CD4-positive, alpha-beta memory T cell (primary cell): ENCODE measurements at places on chromosomes 5 and 9. TPM values are rescaled to one million over a fixed set of nuclear protein-coding genes. Genes with fewer than 3 reads are reported as not detected.

DNA sequence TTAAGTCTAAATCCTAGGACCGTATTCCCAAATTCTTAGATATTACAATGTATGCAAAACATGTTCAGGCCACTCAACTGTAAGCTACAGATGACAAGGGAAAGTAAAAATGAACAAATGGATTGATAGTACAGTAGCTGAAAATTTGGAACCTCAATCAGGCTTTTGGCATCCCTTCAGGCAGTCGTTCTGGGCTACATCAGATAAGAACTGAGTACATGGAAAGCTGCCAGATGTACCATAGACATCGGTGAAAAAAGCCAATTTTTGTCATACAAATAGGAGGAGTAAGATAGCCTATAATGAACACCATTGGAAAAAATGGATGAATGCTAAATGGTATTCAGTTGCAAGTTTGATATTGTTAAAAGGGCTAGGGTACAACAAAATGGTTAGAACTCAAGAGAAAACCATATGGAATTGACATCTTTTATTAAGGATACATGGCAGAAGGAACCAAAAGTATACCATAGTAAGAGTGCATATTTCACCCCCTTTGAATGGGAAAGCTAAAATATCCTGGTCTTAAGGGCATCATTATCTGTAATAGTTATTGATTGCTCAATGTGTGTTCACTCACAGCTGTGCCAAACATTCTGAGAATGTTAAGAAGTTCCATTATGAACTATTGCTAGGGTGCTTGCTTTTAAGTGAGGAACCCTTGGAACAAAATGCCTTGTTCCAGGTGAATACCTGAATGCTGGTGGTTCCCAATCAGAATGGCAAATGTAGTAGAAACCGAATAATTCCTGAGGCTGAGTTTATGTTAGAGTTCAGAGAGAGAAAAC is 86.4 kb downstream of the NR3C1 start:
- H3K27me3 ChIP-seq, result no peaks in the 10 kb centered on the region
- no peak overlapping the region for H3K27ac ChIP-seq
- no peak overlapping the region for H3K4me3 ChIP-seq
- DNase-seq, result no peak
- H3K36me3 ChIP-seq, result peaks cover 16% of the 10 kb centered on the region

Gene RNF208
- 1.3 TPM for total RNA-seq

Gene GRXCR2
- not detected for total RNA-seq

DNA sequence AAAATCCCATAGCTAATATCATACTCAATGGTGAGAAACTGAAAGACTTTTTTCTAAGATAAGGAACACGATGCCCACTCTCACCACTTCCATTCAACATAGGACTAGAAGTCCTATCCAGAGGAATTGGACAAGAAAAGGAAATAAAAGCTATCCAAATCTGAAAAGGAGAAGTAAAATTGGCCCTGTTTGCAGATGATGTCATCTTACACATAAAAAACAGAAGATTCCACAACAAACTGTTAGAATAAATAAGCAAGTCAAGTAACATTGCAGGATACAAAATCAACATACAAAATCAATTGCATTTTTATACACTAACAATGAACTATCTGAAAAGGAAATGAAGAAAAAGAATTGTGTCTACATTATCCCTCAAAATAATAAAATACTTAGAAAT is 308.0 kb downstream of the MCTP1 start:
- DNase-seq, result no peak
- no peaks in the 10 kb centered on the region for H3K4me1 ChIP-seq
- no peaks in the 10 kb centered on the region for H3K36me3 ChIP-seq
- no peak overlapping the region for H3K4me3 ChIP-seq
- no peak overlapping the region for H3K27ac ChIP-seq
- no peaks in the 10 kb centered on the region for H3K27me3 ChIP-seq
